ENCODE measurements at places on chromosomes 1 and 21.

DNA sequence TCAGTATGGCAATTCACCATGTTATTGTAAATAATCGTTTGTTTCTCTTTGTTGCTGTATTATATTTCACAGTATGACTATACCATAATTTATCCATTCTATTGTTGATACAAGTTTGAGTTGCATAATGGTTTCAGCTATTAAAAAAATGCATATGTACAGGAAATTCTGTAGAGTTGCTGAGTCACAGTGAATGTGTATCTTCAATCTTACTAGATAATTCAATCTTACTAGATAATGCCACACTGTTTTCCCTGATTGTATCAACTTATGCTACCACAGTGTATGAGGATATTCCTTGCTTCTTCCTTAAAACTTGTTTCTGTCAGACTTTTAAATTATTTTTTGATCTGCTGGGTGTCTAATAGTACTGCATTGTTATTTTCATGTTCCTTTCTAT lies 3.5 kb upstream of the COA6 start:
- DNase-seq = no peak

GRCh38 chr1:162368451-162368850 lies 8.2 kb downstream of the SPATA46 start:
- no peak for DNase-seq

- DNase-seq = no peak
Observed at GRCh38 chr1:45551684-45552083, 1.1 kb downstream of the AKR1A1 start.

- no peak for DNase-seq
Observed at GRCh38 chr1:111104981-111105380, 34.9 kb downstream of the DRAM2 start.

GRCh38 chr1:74822851-74823401 lies 90.0 kb downstream of the TYW3 start:
- no peak for DNase-seq

- DNase-seq = no peak
Observed at GRCh38 chr1:4411862-4412261, 242.5 kb upstream of the AJAP1 start.

DNA sequence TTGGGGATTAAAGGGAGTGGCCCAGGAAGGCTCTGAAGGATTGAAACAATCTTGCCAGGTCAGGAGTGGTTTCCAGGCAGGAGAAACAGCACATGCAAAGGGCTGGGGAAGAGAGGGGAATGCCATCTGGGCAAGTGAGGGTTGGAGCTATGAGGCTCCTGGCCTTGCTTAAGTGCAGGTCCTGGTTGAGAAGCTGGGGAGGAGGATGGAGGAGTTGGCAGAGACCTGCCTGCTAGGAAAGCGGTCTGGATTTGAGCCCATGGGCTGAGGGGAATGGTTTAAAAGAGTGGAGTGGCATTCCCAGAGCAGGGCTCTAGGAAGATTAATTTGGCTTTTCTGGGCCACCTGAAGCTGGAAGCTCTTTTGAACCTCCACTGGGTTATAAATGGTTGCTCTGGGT lies 9.2 kb downstream of the IGSF21 start:
- DNase-seq = no peak

- DNase-seq = no peak
Observed at GRCh38 chr1:175278734-175279116, 86.1 kb upstream of the KIAA0040 start.

- no peak for DNase-seq
Observed at GRCh38 chr1:222054416-222054815, 312.5 kb upstream of the DUSP10 start.

DNA sequence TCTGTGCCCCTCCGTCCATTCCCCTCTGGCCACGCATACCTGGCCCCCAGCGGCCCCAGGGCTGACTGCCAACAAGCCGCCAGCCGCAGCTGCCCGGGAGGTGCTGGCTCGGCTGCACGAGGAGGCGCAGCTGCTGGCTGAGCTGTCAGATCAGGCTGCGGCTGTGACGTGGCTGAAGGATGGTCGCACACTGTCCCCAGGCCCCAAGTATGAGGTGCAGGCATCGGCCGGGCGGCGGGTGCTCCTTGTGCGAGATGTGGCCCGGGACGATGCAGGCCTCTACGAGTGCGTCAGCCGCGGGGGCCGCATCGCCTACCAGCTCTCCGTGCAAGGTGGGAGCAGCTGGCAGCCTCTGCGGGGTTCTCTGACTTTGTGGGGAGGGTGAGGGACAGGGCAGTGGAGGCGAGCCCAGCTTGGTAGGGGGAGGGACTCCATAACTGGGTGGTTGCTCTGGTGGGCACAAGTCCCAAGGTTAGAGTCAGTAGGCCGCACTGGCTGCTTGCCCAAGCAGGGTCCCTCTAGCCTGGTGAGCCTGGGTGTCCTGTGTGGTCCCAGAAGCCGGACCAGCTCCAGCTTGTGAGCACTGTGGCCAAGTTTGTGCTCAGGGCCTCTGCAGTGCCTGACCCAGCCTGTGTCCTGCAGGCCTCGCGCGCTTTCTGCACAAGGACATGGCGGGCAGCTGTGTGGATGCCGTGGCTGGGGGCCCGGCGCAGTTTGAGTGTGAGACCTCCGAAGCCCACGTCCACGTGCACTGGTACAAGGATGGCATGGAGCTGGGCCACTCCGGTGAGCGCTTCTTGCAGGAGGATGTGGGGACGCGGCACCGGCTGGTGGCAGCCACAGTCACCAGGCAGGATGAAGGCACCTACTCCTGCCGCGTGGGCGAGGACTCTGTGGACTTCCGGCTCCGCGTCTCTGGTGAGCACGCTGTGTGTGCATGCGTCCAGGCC lies 8.8 kb downstream of the OBSCN start:
- no peak for DNase-seq

DNA sequence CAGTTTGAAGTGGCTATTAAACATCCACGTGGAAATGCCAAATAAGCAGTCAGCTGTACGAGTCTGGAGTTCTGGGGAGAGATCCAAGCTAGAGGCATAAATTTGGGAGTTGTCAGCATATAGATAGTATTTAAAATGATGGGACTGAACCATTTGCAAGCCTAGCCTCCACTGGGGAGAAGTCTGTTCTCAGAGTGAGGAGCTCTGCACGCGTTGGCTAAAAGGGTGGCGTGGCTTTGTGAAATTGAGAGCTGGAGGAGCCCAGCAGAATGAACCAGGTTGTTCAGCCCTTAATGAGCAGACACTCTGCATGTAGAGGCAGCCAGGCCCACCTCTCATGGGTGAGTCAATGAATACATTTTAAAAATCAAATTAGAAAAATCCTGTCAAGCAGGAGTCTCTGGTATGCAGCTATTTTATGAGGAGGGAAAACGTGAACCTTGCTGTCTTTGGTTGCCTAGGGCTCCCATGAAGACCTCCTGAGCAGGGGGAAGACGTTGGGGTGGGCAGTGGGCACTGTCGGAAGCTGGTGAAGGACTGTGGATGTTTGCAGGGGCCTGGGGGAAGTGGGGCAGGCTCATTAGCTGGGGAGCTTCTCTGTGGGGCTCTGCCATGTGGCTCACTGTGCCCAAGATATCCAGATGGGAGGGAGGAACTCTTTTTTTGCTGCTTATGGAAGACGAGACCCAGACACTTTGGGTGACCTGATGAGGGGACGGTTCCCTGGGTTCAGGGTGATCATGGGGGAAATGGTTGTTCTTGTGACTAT lies 18.8 kb downstream of the TMCC2 start:
- DNase-seq = no peak

GRCh38 chr1:11354893-11355553 lies 82.0 kb downstream of the UBIAD1 start:
- DNase-seq = no peak

- DNase-seq = no peak
Observed at GRCh38 chr1:207997486-207998268, 86.8 kb upstream of the CD34 start.

GRCh38 chr21:37937668-37938067 lies 21.4 kb upstream of the KCNJ6 start:
- DNase-seq = no peak

- DNase-seq = no peak
Observed at GRCh38 chr1:21307210-21307609, 16.9 kb upstream of the ECE1 start.

GRCh38 chr1:40914927-40915569 lies 52.9 kb upstream of the CITED4 start:
- no peak for DNase-seq

- DNase-seq = no peak
Observed at GRCh38 chr21:16891821-16892220, 621.0 kb upstream of the CXADR start.

DNA sequence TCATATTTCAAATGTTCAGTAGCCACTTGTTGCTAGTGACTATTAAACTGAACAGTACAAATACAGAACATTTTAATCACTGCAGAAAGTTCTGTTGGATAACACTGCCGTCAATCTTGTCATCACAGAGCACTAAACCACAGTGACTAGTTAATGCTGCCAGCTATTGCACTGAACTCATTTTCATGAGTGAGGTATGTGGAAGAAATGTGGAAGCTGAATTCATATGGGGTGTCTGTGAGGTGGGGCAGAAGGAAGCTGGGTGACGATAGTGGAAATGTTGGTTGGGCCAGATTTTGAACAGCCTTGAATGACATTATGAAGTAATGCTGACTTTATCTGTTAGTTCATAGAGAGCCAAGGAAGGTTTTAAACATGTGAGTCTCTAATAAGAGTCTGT lies 49.6 kb downstream of the OSBPL9 start:
- DNase-seq = no peak

DNA sequence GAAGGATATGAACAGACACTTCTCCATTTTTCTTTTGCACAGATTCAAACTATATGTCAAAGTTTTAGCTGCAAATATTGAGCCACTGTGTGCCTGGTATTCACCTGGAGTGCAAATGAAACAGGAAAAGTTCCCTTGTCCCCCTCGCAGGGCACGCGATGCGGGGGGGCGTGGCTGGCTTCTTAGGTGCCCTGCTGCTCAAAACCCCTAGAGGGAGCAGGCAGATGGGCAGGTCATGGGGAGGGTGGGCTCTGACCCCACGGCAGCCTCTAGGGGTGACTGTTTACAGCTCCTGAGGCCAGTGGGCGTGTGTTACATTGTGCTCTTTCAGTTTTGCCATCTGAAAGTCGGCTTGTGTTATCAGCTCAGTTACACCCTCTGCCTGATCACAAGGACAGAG lies 931.2 kb upstream of the B3GALT2 start:
- DNase-seq = no peak

DNA sequence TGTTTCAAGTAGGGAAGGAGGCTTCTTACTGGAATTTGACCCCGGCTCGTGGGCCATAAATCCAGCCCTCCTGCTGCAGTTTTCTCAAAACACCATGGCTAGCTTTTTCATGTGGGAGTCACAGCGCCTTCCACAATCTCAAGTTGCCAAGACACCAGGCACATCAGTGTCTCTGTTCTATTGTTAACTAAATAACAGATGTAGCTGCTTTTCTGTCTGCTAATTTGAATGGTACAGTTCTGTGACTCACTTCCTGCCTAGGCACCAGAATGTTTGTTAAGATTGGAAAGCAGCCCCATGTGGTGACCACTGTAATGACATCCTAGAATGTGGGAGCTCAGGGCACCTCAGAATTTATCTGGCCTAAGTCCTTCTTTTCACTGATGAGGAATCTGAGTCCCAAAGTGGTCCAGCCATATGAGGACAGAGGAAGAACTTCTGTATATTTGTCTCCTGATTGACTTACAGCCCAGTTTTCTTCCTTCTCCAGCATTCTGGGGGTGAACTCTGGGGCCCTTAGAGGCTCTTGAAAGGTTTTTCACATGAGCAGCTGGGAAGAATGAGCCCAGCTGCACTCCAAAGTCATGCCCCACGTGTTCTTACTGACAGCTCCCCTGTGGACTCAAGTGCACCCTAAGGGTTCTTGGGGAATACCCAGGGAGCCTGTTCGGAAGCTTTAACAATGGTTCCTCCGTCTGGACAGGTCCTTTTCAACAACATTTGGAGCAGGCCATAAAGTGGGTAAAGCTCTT lies 27.5 kb downstream of the TRIM45 start:
- no peak for DNase-seq

DNA sequence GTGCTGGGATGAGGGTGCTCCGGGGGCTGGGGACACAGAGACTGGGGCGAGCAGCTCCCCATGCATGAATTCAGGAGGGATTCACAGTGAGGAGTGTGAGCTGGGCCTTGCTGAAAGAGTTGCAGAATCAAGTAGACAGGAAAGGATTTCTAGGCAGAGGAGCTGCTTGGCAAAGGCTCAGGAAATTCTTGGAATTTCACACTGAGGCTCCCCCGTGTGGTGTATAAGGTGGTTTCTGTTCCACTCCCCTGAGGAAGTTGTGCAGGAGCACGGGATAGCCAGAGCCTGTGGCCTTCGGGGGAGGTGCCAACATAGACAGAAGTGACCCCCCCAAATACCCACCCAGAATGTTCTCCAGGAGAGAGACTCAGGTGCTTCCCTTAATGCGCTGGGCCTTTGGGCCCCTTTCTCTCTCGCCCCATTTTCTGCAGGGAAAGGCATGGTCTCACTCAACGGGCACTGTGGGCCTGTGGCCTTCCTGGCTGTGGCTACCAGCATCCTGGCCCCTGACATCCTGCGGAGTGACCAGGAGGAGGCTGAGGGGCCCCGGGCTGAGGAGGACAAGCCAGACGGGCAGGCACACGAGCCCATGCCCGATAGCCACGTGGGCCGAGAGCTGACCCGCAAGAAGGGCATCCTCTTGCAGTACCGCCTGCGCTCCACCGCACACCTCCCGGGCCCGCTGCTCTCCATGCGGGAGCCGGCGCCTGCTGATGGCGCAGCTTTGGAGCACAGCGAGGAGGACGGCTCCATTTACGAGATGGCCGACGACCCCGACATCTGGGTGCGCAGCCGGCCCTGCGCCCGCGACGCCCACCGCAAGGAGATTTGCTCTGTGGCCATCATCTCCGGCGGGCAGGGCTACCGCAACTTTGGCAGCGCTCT lies 58.5 kb upstream of the ACTL8 start:
- DNase-seq = no peak

DNA sequence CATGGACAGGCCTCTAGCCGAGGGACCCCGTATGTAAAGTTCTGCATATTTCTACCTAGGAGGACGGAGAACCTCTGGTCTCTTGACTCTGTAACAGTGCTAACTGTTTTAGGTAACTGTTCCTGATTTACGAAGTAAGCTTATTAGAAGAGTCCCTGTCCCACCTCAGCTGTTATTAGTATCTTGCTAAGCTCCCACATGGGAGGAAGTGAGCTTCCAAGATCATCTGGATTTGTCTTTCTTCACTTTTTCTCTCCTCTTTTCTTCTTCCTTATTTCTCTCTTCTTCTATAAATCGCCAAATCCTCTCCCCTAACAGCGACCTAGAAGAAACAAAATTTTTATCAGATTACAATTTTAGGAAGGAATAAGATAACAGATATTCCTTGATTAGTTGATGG lies 4.4 kb downstream of the CD53 start:
- DNase-seq = no peak
